Suppressor macrophage treated with lipopolysaccharide for 1 hour (primary cell): ENCODE measurements at places on chromosomes 6 and 20.

DNA sequence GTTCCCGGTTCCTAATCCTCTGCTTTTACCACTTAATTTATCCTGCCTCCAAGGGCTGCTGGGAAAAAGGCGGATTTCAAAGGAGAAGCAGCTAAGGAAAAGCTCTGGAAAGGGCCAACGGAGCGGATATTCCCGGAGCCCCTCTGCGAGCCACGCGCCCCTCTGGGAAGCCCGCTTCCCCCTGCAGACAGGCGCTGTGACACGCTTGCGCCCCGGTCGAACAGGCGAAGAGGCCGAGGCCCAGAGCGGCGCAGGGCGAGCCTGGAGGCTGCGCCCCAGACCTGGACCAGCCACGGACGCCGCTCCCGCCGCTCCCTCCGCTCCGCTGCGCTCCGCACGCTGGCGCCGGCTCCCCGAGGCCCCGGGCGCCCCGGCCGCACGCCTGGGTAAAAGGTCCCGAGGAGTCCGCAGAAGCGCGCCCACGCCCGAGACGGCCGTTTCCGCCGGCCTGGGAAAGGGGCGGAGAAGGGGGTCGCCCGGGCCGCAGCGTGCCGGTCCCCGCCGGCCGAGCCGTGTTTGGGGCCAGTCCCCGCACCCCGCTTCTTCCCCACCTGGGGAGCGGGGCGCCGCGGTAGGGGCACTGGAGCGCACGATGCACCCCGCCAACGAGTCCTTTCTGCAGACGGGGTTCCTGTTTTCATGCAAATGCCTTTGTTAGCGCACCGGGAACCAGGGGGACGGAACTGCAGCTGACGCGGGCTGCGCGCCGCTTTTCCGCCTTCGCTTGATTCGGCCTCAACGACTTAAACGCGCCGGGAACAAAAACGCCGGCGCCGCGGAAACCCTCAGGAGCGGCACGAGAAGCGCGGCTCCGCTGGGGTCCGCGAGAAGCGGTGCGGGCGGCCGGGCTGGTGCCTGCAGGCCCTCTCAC lies 91.9 kb upstream of the SIRPA start:
- peak; percentile 93 for DNase-seq

GRCh38 chr20:14885661-14886060 lies 548.2 kb upstream of the FLRT3 start:
- no peak for DNase-seq

DNA sequence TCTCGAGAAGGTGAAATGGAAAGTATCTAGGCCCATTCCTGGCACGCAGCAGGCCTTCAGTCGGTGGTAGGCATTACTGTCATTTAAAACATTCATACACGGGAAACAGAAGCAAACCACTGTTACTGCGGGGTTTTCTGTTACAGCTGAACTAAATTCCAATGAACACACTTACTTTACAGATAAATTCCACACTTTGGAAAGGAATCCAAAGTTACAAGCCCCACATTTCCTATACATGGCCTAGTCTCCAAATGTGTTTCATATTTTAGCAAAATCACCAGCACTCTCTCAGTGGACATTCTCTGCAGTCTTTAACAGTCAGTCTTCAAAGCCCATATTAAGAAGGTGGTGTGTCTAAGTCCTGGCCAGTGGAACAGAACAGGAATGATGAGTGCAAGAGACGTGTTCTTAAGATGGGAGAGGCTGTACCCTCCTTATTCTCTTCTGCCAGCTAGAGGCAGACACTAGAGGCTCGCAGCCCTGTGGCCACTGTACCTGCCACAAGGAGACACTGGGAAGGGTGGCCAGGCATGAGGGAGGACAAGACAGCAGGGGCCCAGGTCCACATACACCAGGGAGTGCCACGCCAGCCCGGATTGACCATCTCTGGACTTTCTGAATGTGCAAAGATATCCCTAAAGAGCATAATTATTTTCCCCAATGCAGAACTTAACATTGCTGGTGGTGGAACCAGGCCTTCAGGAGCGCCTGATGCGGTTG lies 76.4 kb downstream of the CDC5L start:
- DNase-seq, result no peak

DNA sequence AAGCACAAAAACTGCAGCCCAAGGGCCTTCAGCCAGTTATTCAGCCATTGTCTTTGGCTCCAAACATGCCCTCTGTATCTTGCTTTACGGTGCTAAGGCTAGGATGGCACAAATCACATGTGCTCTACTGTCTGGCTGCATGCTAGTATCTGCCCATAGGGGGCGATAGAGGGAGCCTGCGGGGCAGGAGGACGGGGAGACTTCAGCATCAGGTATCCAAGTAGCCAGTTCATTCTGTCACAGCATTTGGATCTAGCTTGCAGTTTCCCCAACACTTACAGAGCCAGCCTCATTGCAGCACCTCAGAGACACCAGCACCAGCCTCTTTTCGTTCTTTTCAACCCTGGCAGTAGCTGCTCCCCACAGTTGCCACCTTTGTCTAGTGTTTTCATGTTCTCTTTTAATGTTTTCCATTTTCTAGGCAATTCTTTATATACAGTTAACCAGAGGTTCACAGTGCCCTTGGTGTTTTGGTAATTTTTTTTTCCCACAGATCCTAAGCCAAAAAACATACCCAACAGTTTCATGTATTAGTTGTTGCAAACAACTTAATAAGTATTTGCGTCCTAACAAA lies 705.9 kb downstream of the PTPRT start:
- DNase-seq, result no peak

DNA sequence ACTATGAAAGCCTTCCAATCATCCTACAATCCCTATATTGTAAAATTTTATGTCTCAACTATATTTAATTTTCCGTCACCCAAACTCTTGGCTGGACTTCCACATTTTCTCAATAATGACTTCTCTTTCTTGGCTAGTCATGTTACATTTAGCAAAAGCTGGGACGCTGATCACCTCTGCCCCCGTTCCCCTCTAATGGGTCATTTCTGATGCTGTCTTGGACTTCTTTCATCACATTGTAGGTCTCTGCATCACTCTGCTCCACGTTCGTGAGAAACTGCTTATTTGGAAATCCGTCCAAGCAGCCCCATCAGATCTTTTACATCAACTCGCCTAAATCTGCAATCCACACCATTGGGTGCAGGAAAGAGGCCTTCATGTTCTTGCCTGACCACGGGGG lies 203.8 kb downstream of the MYLK4 start:
- peak; percentile 62 for DNase-seq

DNA sequence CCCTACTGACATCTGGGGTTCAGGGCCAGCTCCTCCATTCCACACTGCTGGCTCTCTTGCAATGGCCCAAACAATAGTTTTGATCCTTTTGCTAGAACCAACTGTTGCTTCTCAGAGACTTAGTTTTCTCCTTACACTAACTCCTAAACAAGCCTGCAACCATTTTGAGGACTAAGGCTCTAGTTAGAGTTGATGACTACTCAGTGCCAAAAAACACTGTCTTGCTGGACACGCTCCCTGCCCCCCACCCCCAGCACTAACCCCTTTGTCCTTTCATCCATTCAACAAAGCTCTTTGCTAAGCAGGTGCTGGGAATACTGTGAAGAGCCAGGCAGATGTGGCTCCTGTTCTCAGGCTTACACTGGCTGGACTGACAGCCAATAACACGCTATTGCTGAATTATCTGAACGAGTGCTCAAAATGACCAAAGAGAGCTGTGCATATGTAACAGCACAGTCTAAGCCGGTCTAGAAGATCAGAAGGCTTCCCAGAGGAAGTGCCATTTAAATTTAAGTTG lies 17.6 kb downstream of the GCLC start:
- no peak for DNase-seq

DNA sequence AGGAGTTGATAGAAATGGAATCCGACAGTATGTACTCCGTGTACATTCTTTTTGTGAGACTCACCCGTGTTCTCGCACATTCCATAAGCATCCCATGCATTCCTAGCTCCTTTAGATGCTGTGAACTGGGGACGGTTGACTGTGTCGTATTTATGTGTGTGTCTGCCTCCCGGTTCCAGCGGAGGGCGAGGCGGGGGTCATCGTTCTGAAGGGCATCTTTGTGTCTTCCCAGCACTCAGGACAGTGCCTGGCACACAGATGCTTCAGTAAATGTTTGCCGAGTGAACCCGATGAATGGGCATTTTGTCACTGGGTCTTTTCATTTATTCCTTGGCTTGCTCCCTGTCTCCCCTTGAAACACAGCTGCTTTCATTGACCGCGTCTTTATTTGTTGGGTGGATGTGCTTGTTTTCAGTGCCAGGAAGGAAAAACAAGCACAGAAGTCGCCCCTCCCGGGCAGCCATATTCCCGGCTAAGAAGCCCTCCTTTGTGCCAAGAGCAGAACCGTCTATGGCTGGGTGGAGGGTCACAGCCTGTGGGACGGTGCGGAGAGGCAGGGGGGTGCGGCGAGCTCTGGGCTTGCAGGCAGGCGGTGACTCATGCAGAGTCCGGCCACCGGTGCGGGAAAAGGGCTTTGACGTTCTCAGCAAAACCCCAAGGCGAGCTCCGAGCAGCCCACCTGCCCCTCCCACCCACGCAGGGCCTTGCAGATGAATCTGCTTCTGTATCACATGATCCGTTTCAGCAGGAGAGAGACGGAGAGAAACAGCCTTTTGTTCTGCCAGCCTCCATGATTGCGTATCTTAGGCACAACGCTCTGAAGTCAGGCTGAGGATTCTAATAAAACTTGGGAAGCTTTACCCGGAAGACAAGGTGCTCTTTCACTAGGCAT lies 11.2 kb upstream of the PSMG4 start:
- peak; percentile 29 for DNase-seq

DNA sequence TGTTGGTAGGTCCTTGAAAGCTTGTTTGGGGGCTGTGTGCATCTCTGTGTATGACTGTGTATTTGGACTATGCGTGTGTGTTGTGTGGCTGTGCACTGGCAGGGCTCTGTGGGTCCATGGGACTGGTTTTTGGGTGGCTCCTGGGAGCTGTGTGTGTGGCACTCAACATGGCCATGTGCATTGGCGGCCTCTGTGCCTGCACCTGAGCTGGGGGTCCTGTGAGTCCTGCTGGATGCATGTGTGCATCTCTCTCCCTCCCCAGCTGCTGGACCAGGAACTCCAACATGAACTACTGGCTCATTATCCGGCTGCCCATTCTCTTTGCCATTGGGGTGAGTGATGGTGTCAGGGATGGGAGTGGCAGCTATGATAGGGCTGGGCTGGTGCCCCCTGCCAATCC lies 30.1 kb downstream of the GLP1R start:
- DNase-seq, result no peak

DNA sequence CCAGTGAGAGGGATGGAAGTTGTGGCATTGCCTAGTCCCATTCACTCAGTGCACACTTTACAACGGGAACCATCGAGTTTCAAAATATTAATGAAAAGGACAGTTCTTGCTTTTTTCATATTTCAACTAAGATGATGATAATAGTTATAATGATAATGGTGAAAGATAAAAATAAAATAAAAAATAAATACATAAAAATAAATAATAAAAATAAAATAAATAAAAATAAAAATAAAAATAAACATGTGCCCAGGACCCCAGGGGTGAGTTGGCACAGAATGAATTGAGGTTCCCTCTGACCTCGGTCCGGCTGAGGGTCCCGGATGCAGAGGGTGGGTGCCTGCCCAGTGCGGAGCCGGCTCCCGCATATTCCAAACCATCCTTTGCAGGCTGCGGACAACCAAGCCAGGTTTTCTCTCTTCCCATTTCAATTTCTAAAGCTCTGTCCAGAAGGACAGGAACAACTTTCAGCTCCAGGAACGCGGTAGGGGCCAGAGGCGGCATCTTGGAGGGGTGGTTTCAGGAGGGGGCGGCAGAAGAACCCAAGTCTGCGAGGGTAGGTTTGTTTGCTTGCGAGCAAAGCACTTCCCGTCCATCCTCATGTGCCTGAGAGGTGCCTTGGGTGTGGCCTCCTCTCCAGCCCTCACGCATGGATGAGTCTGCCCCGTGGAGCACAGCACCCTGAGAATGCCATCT lies 236.8 kb downstream of the DLL1 start:
- no peak for DNase-seq

GRCh38 chr20:47559141-47559540 lies 57.5 kb downstream of the NCOA3 start:
- DNase-seq, result no peak

GRCh38 chr6:151904631-151905030 lies 97.1 kb downstream of the ESR1 start:
- no peak for DNase-seq

GRCh38 chr20:11170025-11170424 lies 496.2 kb upstream of the JAG1 start:
- DNase-seq, result no peak

DNA sequence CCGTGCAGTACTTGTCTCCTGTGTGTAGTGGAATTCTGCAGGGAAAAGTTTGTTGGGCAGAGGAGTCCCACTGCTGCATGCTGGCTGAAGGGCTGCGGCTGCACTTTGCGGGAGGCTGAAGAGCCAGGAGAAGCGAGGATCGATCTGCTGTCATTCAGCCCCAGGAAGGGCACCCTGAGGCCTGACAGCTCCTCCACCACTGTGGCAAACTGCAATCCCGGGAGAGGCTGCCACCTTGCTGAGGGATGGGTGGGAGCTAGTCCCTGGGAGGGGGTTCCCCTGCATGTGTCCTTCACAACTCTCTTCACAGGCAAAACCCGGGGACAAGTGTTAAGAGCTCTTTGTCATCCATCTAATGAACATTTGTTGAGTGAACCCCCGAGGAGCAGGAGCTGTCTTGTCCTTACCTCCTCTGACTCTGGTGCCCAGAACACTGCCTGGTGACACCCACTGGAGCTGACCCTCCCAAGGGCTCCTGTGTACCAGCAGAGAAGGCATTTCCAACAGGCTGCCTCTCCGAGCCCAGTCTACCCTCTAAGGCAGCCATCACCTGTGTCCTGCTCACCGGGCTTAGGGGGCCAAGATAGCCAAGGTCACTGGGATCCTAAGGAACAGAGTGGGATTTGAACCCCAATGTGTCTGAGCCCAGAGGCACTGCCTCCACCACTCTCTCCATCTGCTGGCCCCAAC lies 17.7 kb downstream of the PCK1 start:
- DNase-seq, result no peak
